ENCODE measurements at places on chromosomes 1 and 21. TPM values are rescaled to one million over a fixed set of nuclear protein-coding genes. Genes with fewer than 3 reads are reported as not detected.

Gene CEP104
- total RNA-seq: 16.1 TPM

Gene NES
- total RNA-seq: 1.9 TPM

Gene IGSF21
- total RNA-seq: 1.2 TPM

Gene PRAMEF1
- not detected for total RNA-seq

Gene ZMYND12
- total RNA-seq: 0.72 TPM

Gene PIGR
- total RNA-seq: 6.4 TPM

Measured in suprapubic skin (tissue), 4 donors.